ENCODE measurements at places on chromosomes 5 and 9.
A peak's percentile ranks its signal among the peaks of the same experiment; 100 is the strongest.

DNA sequence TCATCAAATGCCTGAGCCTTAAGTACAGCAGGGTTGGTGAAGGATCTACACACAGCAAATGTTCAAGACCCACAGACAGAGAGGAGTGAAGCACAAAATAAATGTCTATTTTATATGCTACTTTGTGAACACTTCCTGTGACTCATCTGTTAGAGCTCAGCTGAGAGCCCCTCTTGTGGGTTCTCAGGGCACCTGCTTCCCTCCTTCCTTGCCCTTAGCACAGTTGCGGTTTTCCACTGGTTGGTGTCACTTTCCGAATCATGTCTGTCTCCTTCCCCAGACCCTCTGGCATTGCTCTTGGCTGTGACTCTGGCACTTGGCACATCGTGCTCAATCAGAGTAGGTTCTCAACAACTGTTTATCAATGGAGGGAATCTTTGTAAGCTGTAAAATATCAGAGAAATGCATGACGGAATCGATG is 128.5 kb upstream of the STC2 start:
- DNase-seq: peak; percentile 20

GRCh38 chr5:122144236-122144635 is 14.9 kb downstream of the ZNF474 start:
- no peak for DNase-seq

GRCh38 chr9:130741024-130741305 is 47.4 kb downstream of the EXOSC2 start:
- no peak for DNase-seq

DNA sequence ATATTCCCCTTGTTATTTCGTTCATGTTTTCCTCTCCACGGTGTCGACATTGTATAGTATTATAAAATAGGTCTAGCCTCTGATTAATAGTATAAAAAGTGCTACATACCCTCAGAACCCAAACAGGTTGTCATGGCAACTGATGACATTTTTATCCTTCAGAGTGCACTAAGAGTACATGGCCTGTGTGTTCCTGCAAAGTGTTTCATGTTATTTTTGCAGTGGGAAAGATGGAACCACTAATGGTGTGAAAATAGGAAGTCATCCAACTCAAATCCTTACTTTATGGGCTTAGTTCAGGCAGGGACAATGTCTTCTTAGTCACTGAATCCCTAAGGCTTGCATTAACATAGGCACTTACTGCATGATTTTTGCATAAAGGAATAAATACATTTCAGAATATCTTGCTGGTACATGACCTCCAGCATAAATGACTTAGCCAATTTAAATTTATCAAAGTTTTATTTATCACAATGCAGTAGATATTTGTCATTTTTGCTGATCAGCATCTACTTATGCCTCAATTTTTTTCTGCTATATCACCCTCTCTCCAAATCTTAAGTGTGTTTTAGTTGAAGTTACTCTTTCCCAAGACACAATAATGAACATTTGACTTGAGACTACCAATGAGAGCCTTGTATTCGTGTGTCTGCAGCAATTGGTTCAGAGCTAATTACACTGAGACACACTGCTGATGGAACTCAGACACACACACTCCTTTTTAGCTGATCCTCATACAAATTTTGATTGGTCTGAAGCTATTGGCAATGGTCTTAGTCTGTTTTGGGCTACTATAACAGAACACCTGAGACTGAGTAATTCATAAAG is 243.7 kb downstream of the KCTD16 start:
- no peak for DNase-seq

- peak; percentile 1 for DNase-seq
Observed at GRCh38 chr9:7542693-7543092, 256.9 kb downstream of the DMAC1 start.

DNA sequence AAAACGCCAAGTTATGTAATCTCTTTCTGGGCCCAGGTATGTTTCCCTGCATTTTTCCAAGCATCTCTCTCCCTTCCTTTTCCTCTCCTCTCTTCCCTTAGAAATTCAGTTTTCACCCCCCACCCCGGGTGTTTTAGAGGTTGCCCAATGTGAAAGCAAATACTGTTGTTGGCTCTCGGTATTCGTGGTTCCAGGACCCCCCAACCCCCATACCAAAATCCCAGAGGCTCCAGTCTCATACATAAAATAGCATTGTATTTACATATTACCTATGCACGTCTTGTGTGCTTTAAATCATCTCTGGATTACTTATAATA is 48.8 kb downstream of the ACER2 start:
- no peak for DNase-seq

DNA sequence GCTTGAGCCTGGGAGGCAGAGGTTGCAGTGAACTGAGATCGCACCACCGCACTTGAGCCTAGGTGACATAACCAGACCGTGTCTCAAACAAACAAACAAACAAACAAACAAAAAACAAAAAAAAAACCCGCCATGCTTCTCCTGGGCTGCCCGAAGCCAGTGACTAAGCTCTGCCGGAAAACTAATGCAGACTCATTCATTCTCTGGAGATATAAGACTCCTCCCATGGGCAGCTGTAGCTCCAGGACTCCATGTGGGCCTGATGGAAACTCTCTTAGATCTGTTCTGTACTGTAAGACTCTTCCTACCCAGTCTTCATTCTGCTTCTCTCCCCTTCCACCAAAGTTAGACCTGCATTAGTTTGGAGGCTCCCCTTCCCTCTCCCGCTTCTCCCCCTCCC is 11.1 kb downstream of the GLDC start:
- DNase-seq: no peak

DNA sequence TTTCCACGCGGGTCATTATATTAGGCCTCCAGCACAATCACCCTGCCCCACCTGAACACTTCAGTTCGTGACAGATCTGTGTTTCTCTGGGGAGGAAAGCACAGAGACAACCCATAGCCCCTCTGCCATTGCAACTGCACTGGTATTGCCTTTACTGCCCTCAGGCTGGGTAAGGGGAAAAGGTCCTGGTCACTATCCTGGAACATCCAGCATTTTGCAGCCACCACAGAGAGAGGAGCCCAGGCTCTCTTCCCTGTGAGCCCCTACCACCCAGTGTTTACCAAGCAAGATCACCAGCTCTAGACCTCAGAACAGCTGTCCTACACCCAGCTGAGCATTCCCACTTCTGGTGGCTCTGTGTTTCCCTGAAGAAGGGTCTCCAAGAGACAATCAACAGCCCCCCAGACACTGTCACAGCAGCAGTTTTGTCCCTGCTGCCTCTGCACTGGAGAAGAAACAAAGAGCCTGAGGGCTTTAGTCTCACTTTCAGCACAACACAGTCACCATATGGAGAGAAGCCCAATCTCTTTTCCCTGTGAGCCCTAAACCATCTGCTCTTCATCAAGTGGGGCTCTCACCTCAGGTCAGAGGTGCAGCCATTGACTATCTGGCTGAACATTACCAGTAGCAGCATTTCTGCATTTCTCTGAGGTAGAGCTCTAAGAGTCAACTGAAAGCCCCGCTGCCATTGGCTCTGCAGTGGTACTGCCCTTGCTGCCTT is 655.2 kb upstream of the FAM174A start:
- DNase-seq: no peak

GRCh38 chr5:362189-362588 is 40.7 kb downstream of the AHRR start:
- no peak for DNase-seq

GRCh38 chr9:127229691-127230417 is 34.7 kb upstream of the GARNL3 start:
- DNase-seq: no peak

GRCh38 chr9:70475211-70475610 is 60.8 kb upstream of the KLF9 start:
- DNase-seq: no peak

GRCh38 chr5:3538886-3539285 is 56.7 kb upstream of the IRX1 start:
- DNase-seq: no peak

- peak; percentile 93 for DNase-seq
Observed at GRCh38 chr9:72540348-72540873, 19.0 kb downstream of the TMC1 start.

- DNase-seq: peak; percentile 78
Observed at GRCh38 chr9:129487658-129488483, 133.0 kb downstream of the C9orf50 start.

GRCh38 chr5:95842854-95843544 is 20.5 kb upstream of the GLRX start:
- peak; percentile 63 for DNase-seq

- DNase-seq: no peak
Observed at GRCh38 chr9:9410736-9411135, 1202.1 kb downstream of the PTPRD start.

DNA sequence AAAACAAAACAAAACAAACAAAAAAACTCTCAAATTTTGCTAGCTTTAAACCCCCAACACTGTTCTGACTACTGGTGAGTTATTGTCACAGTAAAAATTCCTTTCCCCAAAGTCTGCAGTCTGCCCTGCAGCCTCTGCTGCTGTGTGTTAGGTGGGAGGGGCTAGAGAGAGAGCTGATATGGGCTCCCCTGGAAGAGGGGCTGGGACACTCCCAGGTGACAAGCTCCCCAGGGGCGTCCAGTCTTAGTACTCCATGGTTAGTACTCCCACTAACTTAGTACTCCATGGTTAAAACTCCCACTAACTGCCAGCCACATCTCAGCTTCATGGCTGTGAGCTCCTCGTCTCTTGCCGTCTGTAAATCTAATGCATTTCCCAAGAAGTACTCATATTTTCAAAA is 191.9 kb downstream of the FANCC start:
- DNase-seq: no peak

GRCh38 chr5:107376546-107377276 is 294.0 kb downstream of the EFNA5 start:
- no peak for DNase-seq

DNA sequence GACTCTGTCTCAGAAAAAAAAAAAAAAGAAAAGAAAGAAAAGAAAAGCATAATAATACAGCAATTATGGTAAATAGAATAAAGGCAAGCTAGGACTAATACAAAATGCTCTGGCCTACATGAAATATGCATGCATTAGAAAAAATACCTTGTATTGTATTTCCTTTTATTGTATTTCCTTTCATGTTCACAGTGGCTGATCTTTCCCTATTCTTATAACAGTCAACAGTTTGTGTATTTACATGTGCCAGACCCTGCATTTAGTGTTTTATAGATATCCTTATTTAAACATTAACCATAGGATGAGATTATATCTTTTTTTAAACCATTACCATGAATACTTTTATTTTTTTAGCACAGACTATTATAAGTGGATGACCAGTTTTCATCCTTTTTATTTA is 56.3 kb upstream of the ARL15 start:
- DNase-seq: no peak

DNA sequence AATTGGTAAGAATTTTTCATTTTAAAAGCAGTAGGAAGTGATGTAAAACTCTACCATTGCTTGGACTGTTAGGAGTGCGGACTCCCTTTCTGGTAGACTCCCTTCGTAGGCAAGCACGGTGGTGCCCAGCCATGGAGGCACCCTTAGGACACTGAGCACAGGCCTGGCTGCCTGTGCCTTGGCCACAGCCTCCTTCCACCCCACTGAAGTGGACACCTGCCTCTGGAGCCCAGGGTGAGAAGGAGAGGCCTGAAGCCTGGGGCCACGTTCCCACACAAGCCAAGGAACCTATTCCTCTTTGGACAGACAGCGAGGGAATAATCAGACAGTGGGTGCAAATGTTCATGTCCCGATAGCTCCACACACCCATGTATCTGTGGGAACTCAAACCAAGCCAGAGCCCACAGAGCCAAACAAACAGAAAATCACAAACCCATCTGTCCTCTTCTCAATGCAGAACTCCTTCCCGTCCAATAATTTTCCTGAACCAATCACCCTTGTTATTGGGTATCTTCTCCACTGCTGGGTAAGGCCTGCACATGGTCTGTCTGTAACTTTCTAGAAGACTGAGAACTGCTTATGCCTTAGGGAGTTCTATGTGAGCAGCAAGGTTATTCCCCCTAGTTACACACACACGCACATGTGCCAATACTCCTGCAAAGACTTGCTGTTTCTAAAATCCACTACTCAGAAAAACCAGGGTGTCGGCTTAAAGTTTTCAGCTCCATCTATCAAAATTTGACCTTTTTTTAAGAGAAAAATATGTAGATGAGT is 45.2 kb downstream of the UBE2QL1 start:
- no peak for DNase-seq

GRCh38 chr5:142821733-142822487 is 51.7 kb downstream of the ARHGAP26 start:
- peak; percentile 95 for DNase-seq

GRCh38 chr5:151770383-151771258 is 1.1 kb upstream of the G3BP1 start:
- DNase-seq: peak; percentile 50

- DNase-seq: no peak
Observed at GRCh38 chr5:116395631-116396203, 178.9 kb downstream of the SEMA6A start.

DNA sequence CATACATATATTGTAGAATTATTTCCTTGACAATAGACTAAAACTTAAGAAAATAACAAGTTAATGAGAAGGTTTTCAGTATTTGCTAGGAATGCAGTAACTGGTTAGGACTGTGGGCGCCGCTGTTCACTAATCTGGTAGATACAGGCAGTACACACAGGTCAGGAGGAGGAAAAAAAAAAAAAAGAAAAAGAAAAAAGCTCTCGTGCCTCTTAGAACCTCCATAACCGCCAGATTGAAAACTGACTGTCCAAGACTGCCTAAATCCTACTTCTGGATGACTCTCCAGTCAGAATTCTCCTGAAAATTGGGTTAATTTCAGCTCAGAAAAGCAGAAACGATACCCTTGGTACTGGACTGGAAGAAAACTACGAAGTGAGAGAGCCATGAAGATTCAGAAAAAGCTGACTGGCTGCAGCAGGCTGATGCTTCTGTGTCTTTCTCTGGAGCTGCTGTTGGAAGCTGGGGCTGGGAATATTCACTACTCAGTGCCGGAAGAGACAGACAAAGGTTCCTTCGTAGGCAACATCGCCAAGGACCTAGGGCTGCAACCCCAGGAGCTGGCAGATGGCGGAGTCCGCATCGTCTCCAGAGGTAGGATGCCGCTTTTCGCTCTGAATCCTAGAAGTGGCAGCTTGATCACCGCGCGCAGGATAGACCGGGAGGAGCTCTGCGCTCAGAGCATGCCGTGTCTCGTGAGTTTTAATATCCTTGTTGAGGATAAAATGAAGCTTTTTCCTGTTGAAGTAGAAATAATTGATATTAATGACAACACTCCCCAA is at the start of gene PCDHGA1:
PCDHGA1 (plus strand) TSS at position 216 of the 782 bp plus-strand sequence.
- no peak for DNase-seq

All from SW480 (cell line).